ENCODE measurements at places on chromosomes 11 and 22.

DNA sequence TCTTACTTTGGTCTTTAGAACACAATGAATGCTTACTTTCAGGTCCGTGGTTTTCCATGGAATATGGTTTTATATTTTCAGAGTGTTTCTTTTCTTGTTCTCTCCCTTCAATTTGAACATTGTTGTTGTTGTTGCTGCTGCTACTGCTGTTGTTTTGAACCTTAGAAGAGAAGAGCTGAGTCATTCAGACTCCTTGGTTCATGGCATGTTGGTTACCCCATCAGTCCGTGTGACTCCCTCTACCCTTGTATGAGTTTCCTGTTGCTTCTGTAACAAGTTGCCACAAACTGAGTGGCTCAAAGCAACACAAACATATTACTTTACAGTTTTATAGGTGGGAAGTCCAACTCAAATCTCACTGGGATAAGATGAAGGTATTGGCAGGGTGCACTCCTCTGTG is 511.0 kb downstream of the INSC start:
- no peak for DNase-seq

DNA sequence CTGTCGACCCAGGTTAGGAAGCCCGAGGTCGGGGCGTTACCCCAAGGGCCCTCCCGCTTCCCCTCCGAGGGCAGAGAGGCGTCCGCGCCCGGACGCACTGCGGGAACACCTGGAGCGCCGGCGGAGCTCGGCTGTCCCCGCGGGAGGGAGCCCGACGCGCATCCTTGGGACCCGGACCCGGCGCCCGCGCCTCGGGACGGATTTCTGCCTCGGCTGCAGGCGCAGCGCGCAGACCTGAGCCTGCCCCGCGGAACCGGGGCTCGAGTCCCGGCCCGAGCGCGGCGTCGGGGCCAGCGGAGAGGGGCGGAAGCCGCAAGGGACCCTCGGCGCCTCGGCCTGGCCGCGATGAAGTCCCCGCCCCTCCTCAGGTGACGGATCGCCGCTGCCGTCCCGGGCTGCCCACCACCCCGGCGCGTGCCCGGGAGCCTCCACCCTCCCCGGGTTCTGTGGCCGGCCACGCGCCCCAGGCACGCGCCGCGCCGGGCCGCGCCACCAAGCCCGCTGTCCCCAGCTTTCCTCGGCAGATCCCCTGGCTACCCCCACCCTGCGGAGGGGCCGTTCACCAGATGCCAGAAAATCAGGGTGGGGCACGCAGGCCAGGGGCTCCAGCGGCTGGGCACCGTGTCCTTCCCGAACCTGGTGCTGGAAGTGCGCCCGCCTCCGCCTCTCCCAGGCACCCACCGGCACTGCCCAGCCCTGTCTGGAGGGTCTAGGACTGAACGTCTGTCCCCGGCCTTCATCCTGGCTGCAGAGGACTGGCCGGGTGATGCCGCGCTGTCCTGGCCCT is 410 bp downstream of the GLB1L3 start:
- DNase-seq: no peak

DNA sequence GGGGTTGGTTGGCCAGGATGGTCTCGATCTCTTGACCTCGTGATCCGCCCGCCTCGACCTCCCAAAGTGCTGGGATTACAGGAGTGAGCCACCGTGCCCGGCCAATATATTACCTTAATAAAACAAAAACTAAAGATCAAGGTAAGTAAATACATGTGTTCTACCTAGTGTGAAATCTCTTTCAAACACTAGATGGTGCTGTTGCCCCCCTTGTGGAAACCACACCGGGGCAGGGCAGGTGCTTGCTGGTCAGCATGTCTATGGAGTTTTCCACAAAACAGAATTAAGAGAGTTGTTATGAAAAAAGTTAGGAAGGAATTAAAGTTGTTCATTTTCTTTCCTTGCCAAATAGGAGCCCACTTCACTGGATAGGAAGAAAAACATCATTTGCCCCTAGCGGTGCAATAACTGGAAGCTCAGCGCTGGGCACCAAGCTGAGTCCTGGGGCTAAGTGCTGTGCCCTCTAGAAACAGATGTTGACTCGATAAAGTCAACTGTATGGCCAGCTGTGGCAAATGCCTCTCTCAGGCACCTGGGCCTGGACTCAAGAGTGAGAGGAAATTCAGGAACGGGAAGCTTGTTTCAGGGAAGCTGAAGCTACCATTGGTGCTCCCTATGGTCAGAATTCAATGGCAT is 6.3 kb upstream of the KCNJ5 start:
- peak; percentile 80 for DNase-seq

GRCh38 chr11:104836691-104837090 is 61.6 kb downstream of the CASP12 start:
- no peak for DNase-seq

Measured in hematopoietic multipotent progenitor cell treated with erythropoietin and hydrocortisone succinate and interleukin-3 and kit ligand, for 6 days (in vitro differentiated cells).